ENCODE measurements at places on chromosomes 2 and 18.

GRCh38 chr18:80190311-80190710, 57.0 kb downstream of the PARD6G start:
- DNase-seq, result no peak

- DNase-seq, result no peak
Observed at GRCh38 chr2:8327371-8328100, 354.3 kb upstream of the ID2 start.

GRCh38 chr2:241857572-241858121, 1.0 kb downstream of the PDCD1 start:
- no peak for DNase-seq

DNA sequence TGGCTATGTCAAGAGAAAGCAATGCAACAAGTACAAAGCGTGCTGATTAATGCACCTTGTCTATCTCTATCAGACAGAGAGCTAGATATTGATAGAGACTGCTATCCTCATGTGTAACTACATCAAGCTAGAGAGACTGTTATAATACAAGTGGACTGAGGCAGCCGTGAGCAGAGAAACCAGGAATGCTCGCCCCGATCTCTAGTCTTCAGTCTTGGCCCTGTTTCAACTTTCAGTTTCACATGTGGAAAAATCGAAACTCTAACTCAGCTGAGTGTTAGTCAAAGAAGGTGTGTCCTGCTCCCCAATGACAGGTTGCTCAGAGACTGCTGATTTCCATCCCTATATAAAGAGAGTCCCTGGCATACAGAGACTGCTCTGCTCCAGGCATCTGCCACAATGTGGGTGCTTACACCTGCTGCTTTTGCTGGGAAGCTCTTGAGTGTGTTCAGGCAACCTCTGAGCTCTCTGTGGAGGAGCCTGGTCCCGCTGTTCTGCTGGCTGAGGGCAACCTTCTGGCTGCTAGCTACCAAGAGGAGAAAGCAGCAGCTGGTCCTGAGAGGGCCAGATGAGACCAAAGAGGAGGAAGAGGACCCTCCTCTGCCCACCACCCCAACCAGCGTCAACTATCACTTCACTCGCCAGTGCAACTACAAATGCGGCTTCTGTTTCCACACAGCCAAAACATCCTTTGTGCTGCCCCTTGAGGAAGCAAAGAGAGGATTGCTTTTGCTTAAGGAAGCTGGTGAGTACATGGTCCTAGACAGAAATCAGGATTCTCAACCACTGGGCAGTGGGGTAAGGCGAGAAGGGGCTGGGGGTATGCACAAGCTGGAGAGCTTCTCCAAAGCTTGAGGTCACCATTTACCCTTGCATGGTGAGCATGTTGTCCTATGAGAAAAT, at the start of gene RSAD2:
Gene RSAD2 (plus strand): TSS at position 376 of the 903 bp plus-strand sequence. CDS start 24 bp downstream, at position 400.
- no peak for DNase-seq

DNA sequence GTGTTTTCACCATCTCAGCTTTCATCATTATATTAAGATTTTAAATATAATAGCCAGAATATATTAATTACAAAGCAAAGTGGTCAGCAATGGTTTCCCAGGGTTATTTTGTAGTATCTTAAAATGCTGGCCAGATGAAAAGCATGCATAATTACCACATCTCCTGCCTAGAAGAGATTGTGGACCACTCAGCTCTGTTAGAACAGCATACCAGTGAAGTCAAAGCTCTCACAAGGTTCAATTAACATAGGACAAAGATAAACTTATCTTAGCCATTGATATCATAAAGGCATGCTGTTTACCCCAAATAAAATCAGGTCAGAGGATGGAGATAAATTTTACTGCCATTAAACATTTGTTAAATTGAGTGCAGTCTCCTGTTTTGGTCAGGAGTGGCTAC, 19.3 kb upstream of the PDE1A start:
- DNase-seq, result no peak

DNA sequence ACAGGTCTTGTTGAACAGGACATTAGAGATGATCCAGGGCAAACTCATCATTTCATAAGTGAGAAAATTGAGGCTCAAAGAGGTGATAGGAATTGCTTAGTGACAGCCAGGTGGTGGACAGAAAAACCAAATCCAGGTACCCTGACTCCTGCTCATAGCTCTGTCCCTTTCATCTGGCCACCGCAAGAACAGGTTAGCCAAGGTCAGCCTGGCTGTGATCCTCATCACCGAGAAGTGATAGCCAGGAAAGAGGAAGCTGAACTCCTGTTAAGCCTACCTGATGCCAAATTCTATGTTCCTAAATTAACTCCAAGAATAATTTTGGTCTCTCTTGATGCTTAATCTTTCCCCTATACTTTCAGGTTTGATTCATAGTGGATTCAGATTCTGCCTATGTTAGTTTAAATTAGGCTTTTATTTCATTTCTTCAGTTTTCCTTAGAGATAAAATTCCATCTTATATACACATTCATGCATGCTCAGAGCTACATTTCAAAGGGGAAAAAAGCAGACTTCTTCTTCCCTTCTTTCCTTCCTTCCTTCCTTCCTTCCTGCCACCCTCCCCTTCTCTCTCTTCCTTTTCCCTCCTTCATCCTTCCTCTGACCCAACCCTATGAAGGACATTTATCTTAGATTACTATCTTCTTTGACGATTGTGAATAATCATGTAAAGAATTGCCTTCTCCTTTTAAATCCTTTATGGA, 17.3 kb upstream of the CRIM1 start:
- no peak for DNase-seq
